ENCODE measurements at places on chromosomes 1 and 21.
A peak's percentile ranks its signal among the peaks of the same experiment; 100 is the strongest.

DNA sequence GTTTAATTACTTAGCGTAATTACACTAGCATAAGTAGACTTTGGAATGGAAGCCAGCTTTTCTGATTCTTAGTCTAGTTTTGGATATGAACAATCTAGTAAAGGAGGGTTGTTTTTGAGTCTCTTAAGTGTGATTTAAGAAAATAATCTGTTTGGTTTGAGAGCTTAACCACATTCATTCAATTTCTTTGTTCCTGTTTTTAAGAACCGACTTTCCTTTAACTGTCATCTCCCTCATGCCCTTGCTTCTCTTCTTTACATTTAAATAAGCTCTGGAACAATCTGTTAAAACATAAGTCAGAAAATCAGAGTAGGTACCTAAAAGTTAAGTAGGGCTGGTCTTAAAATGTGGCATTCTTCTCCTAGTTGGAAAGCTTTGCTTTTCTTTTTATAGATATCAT is 27.7 kb downstream of the CDC42 start:
- DNase-seq = no peak

DNA sequence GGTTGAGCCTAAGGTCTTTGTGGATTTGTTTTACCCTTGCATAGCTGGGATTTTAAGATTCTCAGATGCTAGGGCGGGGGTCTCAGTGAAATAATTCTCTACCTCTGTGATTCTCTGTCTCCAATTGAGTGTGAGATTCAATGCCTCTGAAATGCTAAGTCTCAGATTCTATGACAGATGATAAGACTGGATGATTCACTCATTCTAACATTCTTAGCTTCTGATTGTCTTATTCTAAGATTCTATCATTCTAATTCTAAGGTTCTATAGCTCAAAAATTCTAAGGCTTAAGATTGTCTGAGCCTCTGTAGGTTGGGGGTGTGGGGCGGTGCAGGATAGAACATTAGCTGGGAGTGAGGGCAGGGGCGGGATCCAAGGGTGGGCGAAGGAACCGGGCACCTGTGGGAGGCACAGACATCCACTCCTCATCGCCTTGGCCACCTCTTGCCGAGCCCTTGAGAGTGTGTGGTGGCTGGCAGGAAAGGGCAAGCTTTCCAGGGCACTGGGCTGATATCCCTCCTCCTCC is 29.5 kb downstream of the ADGRB2 start:
- DNase-seq = no peak

- no peak for DNase-seq
Observed at GRCh38 chr1:246579818-246580217, 13.6 kb downstream of the CNST start.

- DNase-seq = no peak
Observed at GRCh38 chr1:201707656-201708055, 121.3 kb upstream of the IPO9 start.

- no peak for DNase-seq
Observed at GRCh38 chr1:8503842-8504241, 185.9 kb downstream of the SLC45A1 start.

- no peak for DNase-seq
Observed at GRCh38 chr1:87004857-87005256, 90.4 kb downstream of the HS2ST1 start.

DNA sequence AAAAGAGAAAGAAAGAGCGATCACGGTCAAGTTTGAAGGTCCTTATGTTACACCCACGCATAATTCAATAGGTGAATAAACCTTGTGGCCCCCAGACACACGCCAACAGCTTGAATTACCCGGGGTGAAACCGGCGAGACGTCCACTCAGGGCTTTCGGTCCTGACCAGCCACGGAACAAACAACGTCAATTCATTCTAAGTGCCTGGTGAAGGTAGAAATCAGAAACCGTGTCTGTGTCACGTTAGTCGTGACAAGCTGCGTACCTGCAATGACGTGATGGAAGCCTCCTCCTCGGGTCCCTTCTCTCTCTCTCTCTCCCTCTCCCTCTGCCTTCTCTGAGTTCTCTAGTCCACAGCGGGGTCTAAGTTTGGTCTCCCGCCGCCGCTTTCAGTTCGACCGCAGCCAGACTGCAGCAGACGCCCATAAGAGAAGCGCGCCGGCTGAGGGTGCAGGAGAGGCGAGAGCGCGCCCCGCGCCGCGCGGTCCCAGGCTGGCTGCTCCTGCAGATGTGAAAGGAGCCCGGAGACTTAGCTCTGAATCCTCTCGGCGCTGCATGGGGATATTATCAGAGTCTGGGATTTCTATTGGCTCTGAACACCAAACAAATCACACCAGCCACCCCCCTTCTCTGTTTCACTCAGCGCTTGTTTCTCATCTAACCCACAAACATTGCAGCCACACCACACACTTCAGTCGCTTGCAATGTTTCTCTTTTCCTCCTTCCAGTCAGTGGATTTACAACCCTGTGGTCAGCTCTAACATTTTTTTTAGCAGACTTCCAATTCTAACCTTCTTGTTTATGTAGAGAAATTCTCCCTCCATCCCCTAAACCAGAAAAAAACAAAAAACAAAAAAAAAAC is at the start of gene GREM2:
TSS of gene GREM2 (minus strand) at position 537 of the 862 bp plus-strand sequence. CDS start 118,680 bp downstream, outside the sequence.
- DNase-seq = no peak

GRCh38 chr1:97999320-97999719 is 78.5 kb upstream of the DPYD start:
- no peak for DNase-seq

DNA sequence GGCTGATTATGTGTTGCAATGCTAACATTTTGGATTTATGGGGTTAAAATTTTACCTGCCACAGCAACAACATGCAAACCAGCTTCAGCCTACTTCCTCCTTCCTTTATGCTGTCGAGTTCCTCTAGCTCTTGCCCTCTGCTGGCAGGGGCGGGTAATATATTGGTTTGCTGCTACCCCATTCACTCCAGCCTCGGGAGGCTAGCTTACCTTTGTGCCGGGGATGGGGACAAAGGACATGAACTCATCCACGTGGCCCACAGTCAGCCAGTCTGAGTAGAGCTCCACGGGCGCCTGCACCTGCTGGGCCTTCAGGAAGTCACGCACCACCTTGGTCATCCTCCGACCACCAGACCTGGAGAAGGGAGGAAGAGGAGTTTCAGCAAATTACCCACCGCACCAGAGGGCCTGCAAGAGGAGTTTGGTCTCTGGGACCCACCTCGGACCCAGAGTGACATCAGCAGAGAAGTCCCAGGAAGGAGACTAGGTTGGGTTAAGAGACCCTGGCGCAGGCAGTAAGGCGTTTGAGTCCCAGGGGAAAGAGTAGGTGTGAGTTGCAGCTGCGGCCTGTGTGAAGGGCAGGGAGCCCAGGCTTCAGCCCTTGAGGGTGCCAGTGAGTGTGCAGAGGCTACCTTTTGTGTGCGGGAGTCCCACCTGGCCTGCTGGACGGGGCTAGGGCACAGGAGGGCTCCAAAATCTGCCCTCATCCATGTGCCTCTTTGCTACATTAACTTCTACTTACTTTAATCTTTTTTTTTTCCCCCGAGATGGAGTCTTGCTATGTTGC is 21.8 kb upstream of the SDHB start:
- DNase-seq = no peak

DNA sequence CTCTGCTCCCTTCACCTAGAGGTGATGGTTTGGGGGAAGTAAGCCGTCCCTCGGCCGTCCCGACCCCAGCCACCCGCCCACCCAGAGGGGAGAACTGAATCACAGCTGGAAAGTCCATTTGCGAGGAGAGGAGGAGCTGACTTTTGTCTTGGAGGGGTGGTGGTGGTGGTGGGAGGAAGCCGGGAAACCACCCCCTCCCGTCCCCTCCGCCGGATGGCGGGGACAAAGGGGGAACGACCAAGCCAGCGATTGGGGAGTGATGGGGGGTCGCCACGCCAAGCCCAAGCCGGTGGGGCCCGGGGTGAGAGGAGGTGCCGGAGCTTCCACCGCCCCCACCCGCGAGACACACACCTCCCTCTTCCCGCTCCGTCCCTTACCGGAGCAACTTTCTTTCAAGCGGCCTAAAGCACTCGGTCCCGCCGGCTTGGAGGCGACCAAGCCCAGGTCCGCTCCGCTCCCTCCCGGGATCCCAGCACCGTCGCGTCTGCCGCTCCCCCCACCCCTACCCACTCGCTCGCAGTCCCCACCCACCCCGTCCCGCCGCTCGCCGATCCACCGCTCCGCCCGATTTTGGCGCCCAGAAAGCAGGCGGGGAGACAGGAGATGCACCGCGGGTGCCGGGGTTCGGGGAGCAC is 540 bp downstream of the ARHGEF2 start:
- DNase-seq = peak; percentile 71

- DNase-seq = no peak
Observed at GRCh38 chr21:43884012-43884860, 19.2 kb downstream of the AGPAT3 start.

GRCh38 chr21:14548779-14549178 is 2.7 kb upstream of the SAMSN1 start:
- no peak for DNase-seq

GRCh38 chr1:166840309-166841274 is 1.3 kb downstream of the POGK start:
- DNase-seq = no peak

- no peak for DNase-seq
Observed at GRCh38 chr1:214337511-214337910, 56.6 kb downstream of the SMYD2 start.

- no peak for DNase-seq
Observed at GRCh38 chr1:112462953-112463279, 45.8 kb upstream of the WNT2B start.

GRCh38 chr1:31830065-31830464 is 14.2 kb upstream of the SPOCD1 start:
- DNase-seq = no peak

DNA sequence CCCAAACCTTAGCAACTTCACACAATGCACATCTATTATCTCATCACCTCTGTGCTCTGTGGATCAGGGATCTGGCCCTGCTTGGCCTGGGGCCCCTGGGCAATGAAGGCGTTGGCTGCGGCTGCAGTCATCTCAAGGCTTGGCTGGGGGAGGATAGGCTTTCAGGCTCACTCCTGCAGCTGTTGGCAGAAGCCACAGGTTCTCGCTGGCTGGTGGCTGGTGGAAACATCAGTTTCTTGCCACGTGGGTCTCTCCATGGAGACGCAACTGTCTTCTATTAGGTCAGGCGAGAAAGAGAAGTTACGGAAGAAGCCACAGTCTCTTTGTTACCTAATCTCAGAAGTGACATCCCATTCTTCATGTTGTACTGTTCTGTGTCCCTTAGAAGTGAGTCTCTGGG is 3.6 kb upstream of the NPPA start:
- DNase-seq = no peak

- no peak for DNase-seq
Observed at GRCh38 chr1:228162286-228163006, 3.2 kb upstream of the IBA57 start.

DNA sequence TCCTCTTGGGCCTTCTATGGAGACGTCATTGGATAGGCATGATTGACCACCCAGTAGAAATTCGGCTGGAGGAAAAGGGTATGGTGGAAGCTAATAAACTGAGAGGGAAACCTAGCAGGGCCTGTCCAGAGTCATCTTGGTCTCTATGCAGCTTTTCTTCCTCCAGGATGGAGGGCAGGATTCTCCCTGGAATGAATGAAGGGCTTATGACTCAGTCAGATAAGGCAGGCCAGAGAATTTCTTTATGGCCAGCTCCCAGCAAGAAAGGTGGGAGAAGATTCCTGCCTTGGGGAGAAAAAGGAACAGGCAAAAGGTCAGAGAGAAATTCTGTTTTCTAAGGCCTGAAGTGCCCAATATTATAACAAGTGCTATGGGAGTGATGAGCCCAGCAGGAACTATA is 17.1 kb downstream of the FBLIM1 start:
- DNase-seq = no peak

- no peak for DNase-seq
Observed at GRCh38 chr1:4010814-4011605, 110.9 kb upstream of the C1orf174 start.

GRCh38 chr1:207001492-207002245 is 30.9 kb downstream of the C1orf116 start:
- no peak for DNase-seq

DNA sequence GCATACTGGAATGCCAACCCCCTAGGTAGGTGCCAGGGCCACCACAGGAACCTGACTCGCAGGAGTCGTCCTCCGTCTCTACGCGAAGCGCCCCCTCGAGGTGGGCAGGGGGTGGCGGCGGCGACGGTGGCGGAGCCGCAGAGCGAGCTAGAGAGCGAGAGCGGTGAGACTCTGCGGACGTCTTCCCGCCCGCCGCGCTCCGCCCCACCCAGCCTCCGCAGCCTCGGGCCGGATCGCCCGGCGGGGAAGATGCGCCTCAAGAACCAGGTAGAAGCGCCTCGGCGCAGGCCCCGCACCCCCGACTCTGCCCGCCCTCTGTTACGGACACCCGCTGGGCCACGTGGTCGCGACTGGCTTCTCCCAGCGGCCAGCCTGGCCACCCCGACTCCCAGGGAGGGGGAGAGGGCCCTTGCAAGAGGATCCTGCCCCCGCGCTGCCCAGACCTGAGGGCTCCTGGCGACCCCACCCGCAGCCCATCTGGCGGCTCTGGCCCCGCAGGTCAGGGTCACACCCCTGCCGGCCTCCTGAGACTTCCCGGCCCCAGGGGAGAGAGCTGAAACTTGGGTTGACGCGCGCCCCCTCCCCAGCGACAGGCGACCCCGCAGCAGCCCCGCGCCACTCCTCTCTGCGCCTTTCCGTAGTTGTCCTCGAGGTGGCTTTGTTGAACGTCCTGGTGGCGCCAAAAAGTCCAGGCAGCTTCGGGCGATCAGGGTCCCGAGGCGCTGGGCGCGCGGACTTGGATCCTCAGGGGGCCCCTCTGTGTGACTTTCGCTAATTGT is 24.4 kb upstream of the AGBL4 start:
- DNase-seq = no peak

GRCh38 chr1:224289396-224289795 is 40.6 kb downstream of the NVL start:
- DNase-seq = no peak

DNA sequence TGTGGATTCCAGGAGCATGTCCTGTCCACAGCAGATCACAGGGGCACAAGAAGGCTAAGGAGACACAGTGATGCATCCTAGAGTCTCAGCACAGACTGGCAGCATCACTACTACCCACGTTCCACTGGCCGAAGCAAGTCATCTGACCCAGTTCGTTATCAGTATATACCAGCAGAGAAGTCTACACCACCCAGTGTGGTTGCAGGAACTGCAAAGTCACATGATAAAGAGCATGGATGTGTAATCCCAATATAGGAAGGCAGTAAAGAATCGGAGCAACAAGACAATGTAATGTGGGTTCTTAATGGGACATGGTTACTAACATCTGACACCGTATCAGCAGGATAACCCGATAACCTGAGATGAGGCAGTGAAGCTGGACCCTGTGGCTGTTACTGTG is 246.6 kb downstream of the RRAGC start:
- no peak for DNase-seq

- DNase-seq = no peak
Observed at GRCh38 chr1:154463512-154463990, 38.5 kb upstream of the TDRD10 start.

Measured in stimulated activated CD8-positive, alpha-beta memory T cell treated with anti-CD3 and anti-CD28 coated beads, Interleukin-4, amount 100 ng/mL, for 4 hours (primary cell).